Inflammatory macrophage treated with lipopolysaccharide for 4 hours (primary cell): ENCODE measurements at places on chromosomes 5 and 9.

GRCh38 chr9:82410306-82410705 is 421.7 kb downstream of the SPATA31D1 start:
- DNase-seq = no peak

DNA sequence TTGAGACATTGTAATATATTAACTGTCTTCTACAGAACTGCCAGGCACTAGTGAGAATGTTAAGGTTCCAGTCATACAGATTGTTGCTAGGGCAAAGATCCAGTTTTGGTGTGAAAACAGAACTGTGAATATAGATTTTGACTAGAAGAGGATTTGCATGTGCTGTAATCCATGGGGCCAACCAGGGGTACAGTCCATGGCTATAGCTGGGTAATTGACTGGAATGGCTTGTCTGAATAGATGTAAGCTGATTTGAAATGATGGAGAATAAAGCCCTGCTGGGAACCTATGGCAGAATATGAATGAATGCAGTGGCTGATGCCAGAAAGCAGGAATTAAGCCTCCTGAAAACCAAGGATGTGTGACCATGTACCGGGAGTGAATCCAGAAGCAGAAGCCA is 748.5 kb upstream of the CDH10 start:
- no peak for DNase-seq

DNA sequence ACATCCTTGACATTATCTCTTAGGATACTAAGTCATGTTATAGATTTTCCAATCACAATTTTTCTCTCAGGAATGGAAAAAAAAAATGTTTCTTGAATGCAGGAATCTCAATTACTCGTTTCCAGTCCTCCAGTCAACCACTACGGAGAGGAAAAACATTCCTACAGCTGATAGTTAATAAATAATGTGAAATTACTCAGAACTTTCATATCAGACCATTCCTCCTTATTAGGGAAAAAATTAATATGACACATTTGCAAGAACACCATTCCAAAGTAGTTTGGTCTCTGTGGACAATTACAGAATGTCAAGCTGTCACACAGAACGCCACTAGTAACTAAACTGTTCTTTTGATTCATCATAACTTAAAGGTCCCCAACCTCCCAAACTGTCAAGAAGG is 31.5 kb downstream of the MED27 start:
- DNase-seq = no peak

- no peak for DNase-seq
Measured at GRCh38 chr5:149002053-149002452, 60.8 kb downstream of the SH3TC2 start.

- DNase-seq = no peak
Measured at GRCh38 chr5:153613144-153613543, 122.7 kb downstream of the GRIA1 start.

DNA sequence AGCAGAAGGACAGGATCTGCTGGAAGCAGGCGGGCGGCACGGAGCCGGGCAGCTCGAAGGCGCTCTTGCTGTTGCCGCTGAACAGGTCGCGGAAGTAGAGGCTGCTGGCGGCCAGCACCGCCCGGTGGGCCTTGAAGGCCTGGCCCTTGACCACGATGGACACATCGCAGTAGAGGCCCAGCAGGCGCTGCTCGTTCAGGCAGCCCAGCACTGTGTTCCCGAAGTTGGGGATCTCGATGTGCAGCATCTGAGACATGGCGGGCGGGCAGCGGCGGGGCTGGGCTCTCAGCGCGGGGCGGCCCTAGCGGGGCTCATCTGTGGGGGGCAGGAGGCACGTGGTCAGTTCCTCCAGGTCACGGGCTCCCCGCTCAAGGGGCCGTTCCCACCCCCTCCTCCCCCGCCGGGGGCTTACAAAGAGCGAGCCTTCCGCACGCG is 44.8 kb downstream of the NACC2 start:
- DNase-seq = no peak

DNA sequence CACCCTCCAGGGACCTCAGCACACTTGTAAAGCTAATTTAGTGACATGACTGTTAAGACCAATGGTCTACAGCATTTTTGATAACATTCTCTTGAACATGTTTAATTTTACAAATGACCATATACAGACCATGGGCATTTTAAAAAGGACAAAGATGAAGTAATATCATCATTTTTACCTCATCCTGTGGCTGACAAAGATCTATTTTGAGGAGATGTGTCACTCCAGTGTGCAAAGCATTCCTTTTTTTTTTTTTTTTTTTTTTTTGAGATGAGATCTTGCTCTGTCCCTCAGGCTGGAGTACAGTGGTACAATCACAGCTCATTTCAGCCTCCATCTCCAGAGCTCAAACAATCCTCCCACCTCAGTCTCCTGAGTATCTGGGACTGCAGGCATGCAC is 118.2 kb upstream of the TBC1D2 start:
- peak; percentile 27 for DNase-seq

GRCh38 chr5:120874081-120874862 is 410.2 kb downstream of the PRR16 start:
- no peak for DNase-seq

GRCh38 chr9:91395553-91396471 is 27.8 kb downstream of the NFIL3 start:
- peak; percentile 86 for DNase-seq

- no peak for DNase-seq
Measured at GRCh38 chr5:121031491-121031890, 567.4 kb downstream of the PRR16 start.

GRCh38 chr5:111511174-111511830 is 1.0 kb downstream of the STARD4 start:
- DNase-seq = no peak

GRCh38 chr5:74499256-74500050 is 141.1 kb downstream of the ENC1 start:
- no peak for DNase-seq

GRCh38 chr5:123116757-123117156 is 27.7 kb downstream of the PRDM6 start:
- no peak for DNase-seq

GRCh38 chr9:127451608-127451857 is 223 bp downstream of the LRSAM1 start:
- no peak for DNase-seq

GRCh38 chr9:137461663-137462395 is 2.7 kb upstream of the NSMF start:
- DNase-seq = peak; percentile 94

DNA sequence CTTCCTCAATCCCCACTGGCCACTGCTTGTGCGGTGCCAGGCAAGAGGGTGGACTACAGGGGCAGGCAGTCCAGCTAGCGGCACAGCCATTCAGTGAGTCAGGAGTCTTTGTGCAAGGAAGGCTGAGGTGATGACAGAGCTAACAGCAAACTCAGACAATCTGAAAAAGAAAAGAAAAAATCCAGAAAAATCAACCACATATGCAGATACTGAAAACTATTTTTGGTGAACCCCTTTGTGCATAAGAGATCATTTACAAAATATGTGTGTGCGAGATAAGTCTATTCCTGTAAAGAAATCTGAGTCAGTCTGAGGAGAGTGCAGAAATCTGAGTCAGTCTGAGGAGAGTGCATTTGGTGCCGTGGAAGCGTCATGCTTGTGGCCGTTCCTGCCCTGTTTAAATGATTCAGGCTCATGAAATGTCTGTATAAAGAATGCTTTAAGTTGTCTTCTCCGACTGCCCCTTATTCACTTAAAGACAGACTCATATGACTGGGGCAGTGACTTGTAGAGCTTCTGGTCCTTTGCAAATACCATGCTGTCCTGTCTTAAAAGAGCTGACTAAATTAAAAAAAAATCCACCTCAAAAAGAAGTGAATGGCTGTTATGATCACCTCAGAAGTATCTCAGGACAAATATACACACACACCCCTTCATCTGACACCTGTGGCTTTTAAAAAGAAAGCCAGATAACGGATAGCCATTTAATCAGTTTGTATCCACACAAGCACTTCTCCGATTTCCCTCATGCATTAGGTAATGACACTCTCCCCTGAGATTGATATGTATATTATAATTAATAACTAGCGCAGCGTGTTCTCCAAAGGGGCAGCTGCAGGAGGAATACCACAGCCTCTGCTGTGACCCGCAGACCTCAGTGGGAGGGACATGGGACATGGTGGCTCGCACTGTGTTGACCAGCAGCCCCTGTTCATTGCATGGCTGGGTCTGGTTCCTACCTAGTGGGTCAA is 47.3 kb downstream of the TRIO start:
- peak; percentile 33 for DNase-seq

- DNase-seq = no peak
Measured at GRCh38 chr5:93099902-93100347, 481.1 kb downstream of the NR2F1-AS1 start.

- no peak for DNase-seq
Measured at GRCh38 chr5:16883176-16883575, 52.9 kb downstream of the MYO10 start.

GRCh38 chr5:64603676-64604075 is 86.6 kb upstream of the SHISAL2B start:
- no peak for DNase-seq
